Right atrium auricular region (tissue), 2 donors: ENCODE measurements at places on chromosomes 5 and 9. TPM values are rescaled to one million over a fixed set of nuclear protein-coding genes. Genes with fewer than 3 reads are reported as not detected.

Gene FANCG
- 0.89 TPM for total RNA-seq

Gene PCDH12
- total RNA-seq = 8.8 TPM

DNA sequence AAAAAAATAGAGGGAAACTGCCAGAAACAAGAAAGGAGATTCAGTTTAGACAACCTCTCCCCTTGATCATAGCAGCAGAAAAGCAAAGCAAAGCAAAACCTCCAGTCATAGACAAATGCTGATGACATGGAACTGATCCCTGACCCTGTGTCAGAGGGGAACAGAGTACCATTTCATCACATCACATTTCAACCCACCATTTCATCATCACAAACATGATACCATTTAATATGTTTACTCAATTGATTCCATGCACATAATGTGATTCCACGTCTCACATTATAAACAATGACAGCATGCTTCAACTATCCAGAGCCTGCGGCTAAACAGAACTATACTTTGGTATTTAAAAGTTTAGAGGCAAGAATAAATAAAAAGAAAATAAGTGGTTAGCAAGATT is 28.7 kb upstream of the ACOT12 start:
- DNase-seq = no peak
- H3K27me3 ChIP-seq = no peaks in the 10 kb centered on the region
- H3K36me3 ChIP-seq = peaks cover 5% of the 10 kb centered on the region
- H3K4me1 ChIP-seq = peaks cover 15% of the 10 kb centered on the region

DNA sequence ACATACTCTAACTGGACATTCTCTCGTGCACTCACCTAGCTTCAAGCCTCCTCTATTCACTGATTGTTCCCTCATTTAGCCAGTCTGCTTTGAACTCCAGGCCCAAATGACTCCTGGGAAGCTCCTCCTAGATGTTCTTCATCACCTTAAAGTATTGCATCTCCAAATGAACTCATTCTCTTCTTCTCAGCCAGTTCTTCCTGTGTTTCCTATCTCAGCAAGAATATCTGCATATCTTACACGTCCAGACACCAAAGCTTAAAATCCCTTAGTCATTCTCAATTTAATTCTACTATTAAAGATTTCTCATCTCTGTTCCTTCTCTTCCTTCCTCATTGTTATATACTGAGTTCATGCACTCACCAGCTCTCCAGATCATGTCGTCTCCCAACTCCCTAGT is 118.6 kb upstream of the DAB2 start:
- H3K36me3 ChIP-seq = no peaks in the 10 kb centered on the region
- H3K27me3 ChIP-seq = no peaks in the 10 kb centered on the region
- no peak overlapping the region for H3K27ac ChIP-seq
- no peak overlapping the region for H3K4me3 ChIP-seq
- no peak for DNase-seq
